Activated CD4-positive, alpha-beta T cell treated with anti-CD3 and anti-CD28 coated beads, Interleukin-2, amount 50 U/mL, for 48 hours (primary cell): ENCODE measurements at places on chromosomes 1 and 21.

GRCh38 chr1:231611851-231612250, 14.7 kb upstream of the DISC1 start:
- no peak for DNase-seq

DNA sequence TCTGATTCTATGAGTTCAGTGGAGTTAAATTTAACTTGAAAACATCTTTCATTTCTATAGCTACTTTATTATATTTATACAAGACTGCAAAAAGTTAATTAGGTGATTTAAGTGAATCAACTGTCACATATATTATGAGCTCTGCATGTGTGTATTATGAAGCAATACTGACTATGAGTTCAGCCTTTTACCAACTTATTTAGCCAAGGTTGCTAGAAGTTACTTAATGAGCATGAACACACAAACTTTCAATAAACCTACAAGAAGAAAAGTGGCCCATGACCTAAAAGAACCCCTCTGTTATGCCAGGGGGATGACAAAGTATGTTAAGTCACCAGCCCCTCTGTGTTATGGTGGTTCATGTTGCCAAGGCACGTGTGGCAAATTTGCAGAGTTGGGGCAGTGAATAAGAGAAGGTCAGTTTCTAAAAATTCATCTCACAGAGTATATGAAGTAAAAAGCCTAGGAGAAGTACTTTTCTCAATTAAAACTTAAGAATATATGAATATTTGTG, 86.7 kb upstream of the LYPLAL1 start:
- DNase-seq = no peak

DNA sequence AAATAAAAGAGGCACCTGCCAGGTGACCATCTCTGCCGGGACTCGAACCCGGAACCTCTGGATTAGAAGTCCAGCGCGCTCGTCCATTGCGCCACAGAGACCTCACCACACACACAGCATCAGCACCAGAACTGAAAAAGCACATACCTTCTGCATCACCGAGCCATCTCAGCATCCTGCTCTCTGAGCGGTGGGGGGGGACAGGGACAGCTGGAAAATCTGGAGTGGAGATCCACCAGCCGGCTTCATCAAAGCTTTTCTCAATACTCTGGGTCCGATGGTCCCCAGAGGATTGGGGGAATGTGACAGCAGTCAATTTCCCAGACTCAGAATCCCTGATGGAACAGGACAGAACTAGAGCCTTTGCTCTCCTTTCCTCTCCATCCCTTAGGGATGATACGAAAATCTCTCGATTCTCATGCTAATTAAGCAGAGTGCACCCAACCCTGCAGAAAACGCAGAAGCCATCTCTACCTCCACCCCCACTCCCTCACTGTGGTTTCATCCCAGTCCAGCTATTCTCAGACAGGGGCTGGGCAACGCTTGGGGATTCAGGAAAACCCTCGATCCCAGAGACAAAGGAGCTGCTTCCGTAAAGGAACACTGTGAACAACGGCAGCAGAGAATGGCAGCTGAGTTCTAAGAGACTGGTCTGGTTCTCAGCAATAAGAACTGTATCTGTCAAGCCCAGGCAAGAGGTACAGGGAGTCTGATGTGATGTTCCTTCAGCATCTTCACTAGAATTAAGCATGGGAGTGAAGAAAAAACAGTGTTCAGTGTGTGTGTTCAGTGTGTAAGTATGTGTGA, 29.6 kb upstream of the CADM3 start:
- peak; percentile 9 for DNase-seq

- no peak for DNase-seq
Measured at GRCh38 chr1:22587247-22587646, 24.0 kb downstream of the EPHA8 start.

- no peak for DNase-seq
Measured at GRCh38 chr1:35481229-35481628, 76.0 kb downstream of the KIAA0319L start.

DNA sequence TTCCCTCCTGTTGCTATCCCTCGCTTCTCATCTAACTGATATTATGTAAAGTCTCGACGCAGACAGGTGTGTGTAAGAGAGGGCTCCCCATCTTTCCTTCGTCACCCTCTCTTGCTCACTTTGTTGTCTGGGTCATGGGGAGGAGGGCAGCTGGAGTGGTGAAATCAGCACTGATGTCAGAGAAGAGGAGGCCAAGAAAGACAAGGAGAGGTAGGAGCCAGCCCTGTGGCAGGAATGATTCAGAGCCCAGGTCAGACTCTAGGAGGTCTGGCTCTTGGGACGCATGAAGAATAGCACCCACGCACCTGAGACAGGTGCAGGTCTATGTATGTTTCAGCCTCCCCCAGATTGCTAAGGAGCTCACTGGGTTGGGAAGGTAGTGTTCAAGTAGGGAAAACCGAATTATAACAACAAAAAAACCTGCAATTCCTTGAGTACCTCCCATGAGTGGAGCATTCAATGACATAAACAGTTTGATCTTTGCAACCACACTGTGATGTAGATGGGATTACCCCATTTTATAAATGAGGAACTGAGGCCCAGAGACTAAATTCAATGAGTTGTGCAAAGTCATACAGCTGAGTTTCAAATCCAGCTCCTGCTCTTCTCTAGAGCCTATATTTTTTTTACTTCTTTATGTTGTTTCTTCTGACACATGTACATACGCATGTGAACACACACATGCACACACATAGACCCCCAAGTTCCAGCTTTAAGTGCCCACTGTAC, 10.4 kb downstream of the NUAK2 start:
- DNase-seq = no peak

GRCh38 chr1:53183095-53183990, 13.3 kb upstream of the CPT2 start:
- no peak for DNase-seq

DNA sequence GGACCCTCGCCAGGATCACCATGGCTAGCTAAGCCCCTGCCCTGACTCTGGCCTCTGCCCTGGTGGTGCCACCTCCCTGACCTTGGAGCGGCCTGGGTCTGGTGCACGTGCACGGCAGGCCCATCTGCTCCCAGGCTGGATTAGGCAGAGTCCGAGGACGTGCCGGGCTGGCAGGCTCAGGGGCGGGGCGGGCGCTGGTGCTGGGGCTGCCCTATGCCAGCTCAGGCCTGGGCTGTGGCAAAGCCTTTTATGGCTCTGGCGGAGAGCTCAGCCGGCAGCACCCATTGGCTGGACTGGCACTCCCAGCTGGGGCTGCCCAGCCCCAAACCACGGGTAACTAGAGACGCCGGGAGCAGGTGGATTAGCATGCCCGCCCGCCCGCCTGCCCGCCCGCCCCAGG, 17.1 kb upstream of the EDN2 start:
- DNase-seq = no peak

GRCh38 chr1:55833529-55834091, 618.4 kb upstream of the USP24 start:
- no peak for DNase-seq

DNA sequence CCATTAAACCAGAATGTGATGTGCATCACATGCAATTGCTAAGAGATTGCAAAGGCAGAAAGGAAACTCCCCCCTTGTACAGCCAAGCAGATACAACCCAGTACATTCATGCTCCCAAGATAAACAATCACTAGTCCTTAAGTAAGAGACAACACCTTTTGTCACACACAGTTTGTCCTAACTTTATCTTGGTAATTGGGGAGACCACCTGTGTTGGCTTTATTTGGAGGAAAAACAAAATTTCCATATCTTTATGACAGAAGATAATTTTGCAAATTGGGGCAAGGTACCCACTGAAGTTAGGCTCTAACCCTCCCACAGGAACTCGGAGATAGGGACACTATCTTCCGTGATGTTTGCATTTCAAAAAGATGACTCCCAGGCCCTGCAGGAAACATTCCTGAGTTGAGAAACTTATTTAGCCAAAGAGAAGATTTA, 175.0 kb upstream of the TNR start:
- no peak for DNase-seq

DNA sequence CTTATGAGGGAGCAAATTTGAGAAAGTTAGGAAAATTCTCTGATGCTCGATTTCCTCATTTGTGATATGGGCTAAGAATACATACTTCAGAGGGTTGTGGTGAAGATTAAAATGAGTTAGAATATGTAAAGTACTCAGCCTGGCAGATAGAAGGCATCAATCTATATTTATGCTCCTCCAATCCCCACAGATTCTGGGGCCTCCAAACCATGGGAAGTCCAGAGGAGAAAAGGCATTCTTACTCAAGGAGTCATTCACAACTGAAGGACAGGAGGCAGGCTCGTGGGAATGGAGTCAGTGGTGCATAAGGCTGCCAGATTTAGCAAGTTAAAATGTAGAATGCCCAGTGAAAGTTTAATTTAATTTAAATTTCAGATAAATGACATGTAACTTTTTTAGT, 330.0 kb upstream of the POU3F1 start:
- no peak for DNase-seq

DNA sequence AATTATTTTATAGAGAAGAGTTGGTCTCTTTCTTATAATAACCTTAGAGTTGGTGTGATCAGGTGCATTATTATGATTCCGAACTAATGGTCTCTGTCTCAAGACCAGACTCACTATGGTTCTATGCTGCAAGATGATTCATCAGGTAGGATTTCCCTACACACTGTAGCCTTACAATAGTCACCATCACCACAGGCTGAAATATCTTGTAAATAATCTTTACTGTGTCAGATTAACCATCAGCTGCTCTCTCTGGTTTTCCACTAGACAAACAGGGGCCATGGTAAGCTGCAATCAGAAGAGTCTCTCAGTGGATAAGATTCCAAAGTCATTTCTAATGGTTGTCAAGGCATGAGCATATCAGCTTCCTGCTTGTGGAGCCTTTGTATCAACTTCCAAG, 4.4 kb upstream of the GBP4 start:
- DNase-seq = no peak

DNA sequence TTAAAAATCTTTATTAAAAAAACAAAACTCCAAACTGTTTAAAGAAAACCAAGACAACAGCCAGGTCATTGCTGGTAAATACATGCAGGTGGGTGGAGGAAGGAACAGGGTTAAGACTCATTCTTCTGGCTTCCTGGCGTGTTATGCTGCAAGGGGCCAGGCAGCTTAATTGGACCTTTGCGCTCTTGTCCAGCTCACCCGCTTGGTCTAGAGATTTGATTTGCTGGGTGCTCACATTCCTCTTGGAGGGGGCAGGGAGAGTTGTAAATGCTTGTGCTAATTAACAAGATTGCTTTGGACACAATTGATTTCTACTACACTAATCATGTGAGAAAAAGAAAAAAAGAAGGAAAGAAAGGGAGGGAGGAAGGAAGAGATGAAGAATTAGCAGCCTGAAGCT, 10.5 kb downstream of the CEP104 start:
- DNase-seq = no peak

DNA sequence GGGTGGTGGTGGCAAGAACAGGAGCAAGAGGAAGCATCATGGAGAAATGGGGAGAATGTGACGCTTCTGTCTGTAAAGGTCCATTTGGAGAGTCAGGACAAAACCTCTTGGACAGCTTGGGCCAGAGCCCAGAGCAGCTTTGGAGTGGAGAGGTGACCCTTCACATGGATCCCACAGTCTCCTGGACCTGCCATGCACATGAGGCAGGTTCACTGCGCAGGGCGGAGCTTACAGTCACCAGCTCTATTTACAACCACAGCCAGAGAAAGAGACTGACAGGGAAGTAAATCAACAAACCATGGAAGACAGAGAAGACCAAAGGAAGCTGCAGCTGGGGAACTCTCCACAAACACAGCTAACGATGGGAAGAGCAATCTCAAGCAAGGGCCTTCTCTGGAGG, 828 bp upstream of the RGS8 start:
- DNase-seq = no peak

DNA sequence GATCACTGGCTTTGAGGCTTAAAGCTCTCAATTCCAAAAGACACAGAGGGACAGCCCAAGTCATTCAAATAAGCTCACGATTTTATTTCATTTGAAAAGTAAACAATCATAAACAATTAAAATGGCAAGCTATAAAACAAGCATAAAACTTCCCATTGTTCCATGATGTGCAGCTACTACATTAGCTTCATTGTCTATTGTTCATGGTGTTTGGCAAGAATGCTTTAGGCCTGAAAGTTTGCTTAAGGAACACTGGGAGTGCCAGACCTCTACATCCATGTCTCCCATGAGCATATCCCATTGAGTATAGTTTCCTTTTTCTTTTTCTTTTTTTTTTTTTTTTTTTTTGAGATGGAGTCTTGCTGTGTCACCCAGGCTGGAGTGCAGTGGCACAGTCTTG, 286.1 kb upstream of the ESRRG start:
- no peak for DNase-seq

- no peak for DNase-seq
Measured at GRCh38 chr1:226629896-226630550, 81.5 kb downstream of the STUM start.

GRCh38 chr1:147341246-147341645, 98.8 kb downstream of the CHD1L start:
- no peak for DNase-seq

- DNase-seq = no peak
Measured at GRCh38 chr1:52967666-52968065, 40.6 kb downstream of the SCP2 start.
